Mammary epithelial cell (primary cell): ENCODE measurements at places on chromosomes 3 and 15. TPM values are rescaled to one million over a fixed set of nuclear protein-coding genes. Genes with fewer than 3 reads are reported as not detected.

DNA sequence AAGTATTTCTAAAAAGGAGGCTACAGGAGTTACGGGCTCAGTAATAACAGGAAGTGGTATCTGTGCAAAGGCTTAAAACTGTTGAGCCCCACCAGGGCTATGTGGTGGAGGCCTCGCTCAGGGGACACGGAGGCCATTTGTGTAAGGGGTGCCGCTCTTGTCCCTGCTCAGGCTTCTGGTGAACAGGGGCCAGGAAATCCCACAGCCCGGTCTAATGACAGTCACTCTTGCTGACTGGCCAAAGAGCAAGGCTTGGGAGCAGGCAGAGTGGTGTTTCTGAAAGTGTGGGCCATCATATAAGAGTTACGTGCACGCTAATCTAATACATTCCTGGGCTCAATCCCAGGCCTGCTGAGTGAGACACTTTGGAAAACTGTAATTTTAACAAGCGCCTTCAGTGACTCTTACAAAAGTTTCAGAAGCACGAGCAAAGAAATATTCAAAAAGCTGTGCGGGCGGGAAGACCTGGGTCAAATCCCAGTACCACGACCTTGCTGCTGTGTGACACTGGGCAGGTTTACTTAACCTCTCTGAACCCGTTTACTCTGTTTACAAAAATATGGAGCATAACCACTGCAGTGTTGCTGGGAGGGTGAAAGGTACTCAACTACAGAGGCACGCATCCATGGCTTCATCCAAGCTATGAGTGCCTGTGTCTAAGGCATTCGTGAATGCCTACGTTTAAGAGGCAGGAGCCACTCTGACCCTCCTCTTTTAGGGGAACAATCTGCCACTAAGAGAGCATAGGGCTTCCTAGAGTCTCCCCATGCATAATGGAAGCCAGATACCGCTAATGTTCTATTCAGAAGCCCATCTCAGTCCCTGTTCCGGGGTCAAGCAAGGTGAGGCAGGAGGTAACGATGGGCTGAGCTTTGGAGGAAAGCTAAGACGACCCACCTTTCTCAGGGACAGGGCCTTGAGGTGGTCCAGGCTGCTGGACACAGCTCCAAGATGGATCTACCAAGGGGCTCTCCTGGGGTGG is 2.0 kb downstream of the ATP10A start:
- no peak for DNase-seq

DNA sequence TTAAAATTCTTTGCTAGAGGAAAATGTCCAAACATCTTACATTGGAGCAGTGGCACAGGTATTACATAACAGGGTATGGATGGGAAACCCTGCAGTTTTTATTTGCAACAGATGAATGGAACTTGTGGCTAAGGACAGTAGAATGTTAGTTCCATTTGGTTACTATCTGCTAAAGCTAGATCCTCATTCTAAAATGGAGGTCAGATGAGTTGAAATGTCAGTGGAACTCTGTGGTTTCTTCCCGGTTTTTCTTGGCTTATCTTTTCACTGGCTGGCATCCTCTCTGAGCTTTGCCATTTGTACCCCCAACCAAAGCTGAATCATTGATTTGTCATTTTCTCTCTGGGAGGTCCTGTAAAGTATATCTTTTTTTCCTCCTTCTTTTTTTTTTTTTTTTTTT is 68.9 kb downstream of the ARMC8 start:
- no peak for DNase-seq

- no peak for DNase-seq
Observed at GRCh38 chr15:62432702-62433398, 267.8 kb upstream of the C2CD4B start.

Gene TGM4
- total RNA-seq, result 0.91 and 1.2 TPM in 2 replicates

- no peak for DNase-seq
Observed at GRCh38 chr3:23710555-23710954, 95.2 kb upstream of the UBE2E1 start.

- no peak for DNase-seq
Observed at GRCh38 chr15:60546744-60547143, 67.8 kb upstream of the ICE2 start.

Gene GUCA1C
- not detected for total RNA-seq

Gene PTH1R
- total RNA-seq, result 0.33 TPM

Gene CDHR4
- 0.40 TPM in 1 of 2 replicates, not detected in the other for total RNA-seq

Gene ABHD6
- 7.4 and 9.4 TPM in 2 replicates for total RNA-seq

- no peak for DNase-seq
Observed at GRCh38 chr3:168624195-168624594, 528.5 kb upstream of the GOLIM4 start.

GRCh38 chr3:5499404-5499803 is 311.9 kb downstream of the EDEM1 start:
- no peak for DNase-seq

Gene ARPP21
- total RNA-seq, result not detected in 2 replicates

Gene DHX36
- 50.8 TPM for total RNA-seq
